ENCODE measurements at places on chromosomes 12 and 14. TPM values are rescaled to one million over a fixed set of nuclear protein-coding genes. Genes with fewer than 3 reads are reported as not detected.

GRCh38 chr12:76020281-76020680 is 11.3 kb downstream of the PHLDA1 start:
- peak overlapping the region; percentile 69 for H3K27ac ChIP-seq
- no peak overlapping the region for H3K4me3 ChIP-seq
- peaks cover 24% of the 10 kb centered on the region for H3K4me1 ChIP-seq
- H3K36me3 ChIP-seq, result no peaks in the 10 kb centered on the region

DNA sequence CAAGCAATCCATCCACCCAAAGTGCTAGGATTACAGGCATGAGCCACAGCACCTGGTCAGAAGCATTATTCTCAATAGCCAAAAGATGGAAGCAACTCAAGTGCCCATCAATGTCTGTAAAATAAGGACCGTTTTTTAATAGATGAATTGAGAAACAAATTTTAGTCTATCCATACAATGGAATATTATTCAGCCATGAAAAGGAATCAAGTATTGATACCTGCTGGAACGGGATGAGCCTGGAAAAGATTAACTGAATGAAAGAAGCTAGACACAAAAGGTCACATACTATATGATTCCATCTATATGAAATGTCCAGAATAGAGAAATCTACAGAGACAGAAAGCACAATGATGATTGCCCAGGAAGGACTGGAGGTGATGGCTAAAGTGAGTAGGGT is 9.1 kb upstream of the FBXW8 start:
- no peaks in the 10 kb centered on the region for H3K4me1 ChIP-seq
- peaks cover 23% of the 10 kb centered on the region for H3K27me3 ChIP-seq
- H3K4me3 ChIP-seq, result no peak overlapping the region
- no peaks in the 10 kb centered on the region for H3K36me3 ChIP-seq
- no peak overlapping the region for H3K27ac ChIP-seq

DNA sequence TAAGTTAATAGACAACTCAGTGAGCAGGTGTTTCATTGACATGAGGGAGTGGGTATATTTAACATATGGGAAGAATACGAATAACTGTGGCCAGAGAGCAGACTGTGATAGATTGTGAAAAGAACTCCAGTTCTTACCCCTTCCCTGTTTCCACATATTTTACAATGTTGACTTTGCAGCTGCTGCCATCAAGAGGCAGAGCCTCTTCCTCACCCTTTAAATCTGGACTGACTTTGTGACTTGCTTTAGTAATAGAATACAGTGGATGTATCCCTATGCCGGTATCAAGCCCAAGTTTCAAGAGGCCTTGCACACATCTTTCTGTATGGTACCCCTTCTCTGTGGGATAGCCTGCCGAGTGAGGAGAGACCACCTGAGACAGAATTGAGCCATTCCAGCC is 356.7 kb downstream of the ETNK1 start:
- H3K4me1 ChIP-seq, result peaks cover 2% of the 10 kb centered on the region
- H3K4me3 ChIP-seq, result no peak overlapping the region
- H3K36me3 ChIP-seq, result no peaks in the 10 kb centered on the region
- no peak overlapping the region for H3K27ac ChIP-seq

DNA sequence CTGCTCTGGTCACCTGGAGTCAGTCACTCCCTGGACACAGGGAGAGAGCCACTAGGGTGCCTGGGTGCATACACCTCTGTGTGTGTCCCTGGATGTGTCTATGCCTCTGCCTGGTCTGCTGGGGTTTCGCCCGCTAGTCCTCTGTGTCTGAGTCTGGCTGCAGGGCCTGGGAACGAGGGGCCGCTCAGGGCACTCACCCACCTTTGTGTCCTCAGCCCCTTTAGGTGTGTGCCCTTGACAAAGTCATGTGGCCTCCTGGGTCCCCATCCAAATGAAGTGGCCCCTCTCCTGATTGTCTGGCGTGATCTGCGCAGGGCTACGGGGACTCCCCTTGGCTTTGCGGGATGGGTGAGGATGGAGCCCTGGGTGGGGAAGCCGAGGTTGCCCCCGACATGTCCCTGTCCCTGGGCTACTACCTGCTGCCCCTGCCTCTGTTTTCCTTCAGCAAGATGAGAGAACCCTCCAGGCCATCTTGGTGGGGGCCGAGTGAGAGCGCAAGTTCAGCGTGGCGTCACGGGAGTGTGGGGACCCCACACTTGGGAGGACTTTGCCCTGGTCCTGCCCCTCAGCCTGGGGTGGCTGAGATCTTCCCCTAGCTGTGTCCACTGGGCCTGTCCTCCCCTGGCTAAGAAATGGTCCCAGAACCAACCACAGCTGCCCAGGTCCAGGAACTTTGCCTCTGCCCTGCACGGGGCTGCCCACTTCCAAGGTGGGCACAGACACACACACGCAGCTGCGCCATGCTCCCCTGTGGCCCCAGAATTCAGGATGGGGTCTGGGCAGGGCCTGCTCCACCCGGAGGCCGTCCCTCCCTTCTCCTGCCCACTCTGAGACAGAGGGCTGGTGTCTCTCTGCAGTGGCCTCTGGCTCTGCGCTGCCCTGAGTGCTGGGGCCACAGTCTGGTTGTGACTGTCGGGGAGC is 2.7 kb upstream of the AHNAK2 start:
- peaks cover 6% of the 10 kb centered on the region for H3K4me1 ChIP-seq
- peaks cover 47% of the 10 kb centered on the region for H3K27me3 ChIP-seq
- no peak overlapping the region for H3K27ac ChIP-seq
- DNase-seq, result no peak

DNA sequence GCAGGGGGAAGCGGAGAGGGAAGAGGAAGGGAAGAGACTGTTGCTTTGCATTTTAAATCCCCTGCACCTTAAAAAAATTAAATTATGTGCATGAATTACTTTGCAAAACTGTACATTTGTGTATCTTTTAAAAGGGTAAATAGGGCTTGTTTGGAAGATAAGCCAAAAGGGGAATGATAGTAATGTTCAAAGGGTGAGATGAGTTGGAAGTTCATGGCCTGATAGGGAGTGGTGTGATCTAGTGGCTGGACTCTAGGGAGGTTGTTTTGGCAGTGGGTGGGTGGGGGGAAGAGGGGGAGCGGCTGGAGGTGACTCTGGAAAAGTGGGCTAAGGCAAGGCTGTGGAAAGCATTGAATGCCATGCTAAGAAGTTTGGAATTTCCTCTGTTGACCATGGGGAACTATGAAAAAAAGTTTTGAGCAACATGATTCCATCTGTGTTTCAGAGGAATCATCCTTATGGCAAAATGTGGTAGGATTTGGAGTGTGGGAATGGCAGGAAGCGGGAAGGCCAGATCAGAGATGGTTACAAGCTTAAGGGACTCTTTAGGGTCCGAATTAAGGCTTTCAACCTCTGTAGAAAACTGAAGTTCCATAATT is 25.5 kb upstream of the EMP1 start:
- no peak overlapping the region for H3K27ac ChIP-seq
- H3K36me3 ChIP-seq, result no peaks in the 10 kb centered on the region
- H3K4me3 ChIP-seq, result no peak overlapping the region
- H3K4me1 ChIP-seq, result peaks cover 20% of the 10 kb centered on the region
- H3K27me3 ChIP-seq, result peaks cover 34% of the 10 kb centered on the region

- DNase-seq, result no peak
- peaks cover 27% of the 10 kb centered on the region for H3K4me1 ChIP-seq
- peak overlapping the region; percentile 98 for H3K4me3 ChIP-seq
These were observed 692 bp downstream of the MYG1 start for GRCh38 chr12:53300187-53300586.

- no peak overlapping the region for H3K27ac ChIP-seq
- DNase-seq, result no peak
- peaks cover 1% of the 10 kb centered on the region for H3K36me3 ChIP-seq
- peaks cover 5% of the 10 kb centered on the region for H3K27me3 ChIP-seq
These were observed 15.9 kb downstream of the EGLN3 start for GRCh38 chr14:33934938-33935337.

DNA sequence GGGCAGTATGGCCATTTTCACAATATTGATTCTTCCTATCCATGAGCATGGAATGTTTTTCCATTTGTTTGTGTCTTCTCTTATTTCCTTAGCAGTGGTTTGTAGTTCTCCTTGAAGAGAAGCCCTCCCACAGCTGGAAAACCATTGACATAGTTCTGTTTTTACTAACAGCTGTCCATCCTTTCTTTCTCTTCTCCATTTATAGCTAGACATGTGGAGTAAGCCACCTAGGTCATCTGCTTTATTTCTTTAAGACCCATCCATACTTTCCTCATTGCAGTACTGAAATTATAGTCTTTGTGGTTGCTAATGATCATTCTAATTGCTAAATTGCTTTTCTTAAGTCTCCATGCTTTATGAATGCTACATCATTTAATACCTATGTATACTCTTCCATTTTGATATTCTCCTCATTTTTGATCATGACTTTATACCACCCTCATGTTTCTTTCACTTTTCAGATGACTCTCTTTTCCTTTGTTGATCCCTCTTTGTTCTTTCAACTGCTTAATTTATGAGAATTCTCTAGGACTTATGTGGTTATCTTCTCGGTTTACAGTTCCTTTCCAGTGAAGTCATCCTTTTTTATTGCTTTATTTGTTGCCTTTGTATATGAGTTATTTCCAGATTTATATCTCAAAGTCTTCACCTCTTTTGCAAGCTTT is 114.2 kb downstream of the PCNX1 start:
- no peak for DNase-seq
- H3K4me3 ChIP-seq, result no peak overlapping the region
- no peaks in the 10 kb centered on the region for H3K4me1 ChIP-seq
- H3K27me3 ChIP-seq, result no peaks in the 10 kb centered on the region
- H3K36me3 ChIP-seq, result peaks cover 34% of the 10 kb centered on the region

- peaks cover 5% of the 10 kb centered on the region for H3K4me1 ChIP-seq
- peaks cover 86% of the 10 kb centered on the region for H3K27me3 ChIP-seq
- H3K4me3 ChIP-seq, result peak overlapping the region; percentile 73
- H3K27ac ChIP-seq, result no peak overlapping the region
- no peaks in the 10 kb centered on the region for H3K36me3 ChIP-seq
These were observed 13.1 kb downstream of the KRT83 start for GRCh38 chr12:52307836-52308805.

DNA sequence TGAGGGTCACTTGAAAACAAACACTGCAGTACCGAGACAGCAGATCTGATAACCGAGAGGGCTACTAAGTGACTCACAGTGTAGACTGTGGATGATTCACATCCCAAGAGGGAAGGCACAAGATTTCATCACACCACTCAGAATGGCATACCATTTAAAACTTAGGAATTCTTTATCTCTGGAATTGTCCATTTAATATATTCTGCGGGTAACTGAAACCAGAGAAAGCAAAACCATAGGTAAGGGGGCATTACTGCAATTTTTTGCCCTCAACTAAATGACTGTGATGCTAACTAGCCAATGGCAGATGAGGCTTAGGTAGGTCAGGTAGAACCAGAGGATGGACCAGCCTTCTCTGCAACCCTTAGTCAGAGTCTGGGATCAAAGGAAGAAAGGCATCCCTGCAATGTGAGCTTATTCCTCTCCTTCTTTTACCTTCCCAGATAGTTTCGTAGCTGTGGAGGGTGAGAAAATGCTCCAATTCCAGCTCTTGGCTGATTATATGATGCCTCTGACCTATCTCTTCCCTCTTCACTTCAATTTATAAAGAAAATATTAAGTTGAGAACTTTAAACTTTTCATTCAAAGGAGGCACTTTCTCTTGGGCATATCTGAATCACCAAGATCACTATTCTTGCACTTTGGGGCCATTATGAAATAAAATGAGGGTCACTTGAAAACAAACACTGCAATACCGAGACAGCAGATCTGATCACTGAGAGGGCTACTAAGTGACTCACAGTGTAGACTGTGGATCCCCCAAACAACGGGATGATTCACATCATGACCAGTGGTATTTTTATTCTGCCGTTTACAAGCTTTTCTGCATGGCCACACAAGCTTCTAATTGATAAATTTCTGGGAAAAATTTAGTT is 6.8 kb downstream of the ART4 start:
- no peak overlapping the region for H3K4me3 ChIP-seq
- no peaks in the 10 kb centered on the region for H3K36me3 ChIP-seq
- no peak overlapping the region for H3K27ac ChIP-seq
- DNase-seq, result no peak
- no peaks in the 10 kb centered on the region for H3K27me3 ChIP-seq
- H3K4me1 ChIP-seq, result peaks cover 11% of the 10 kb centered on the region

DNA sequence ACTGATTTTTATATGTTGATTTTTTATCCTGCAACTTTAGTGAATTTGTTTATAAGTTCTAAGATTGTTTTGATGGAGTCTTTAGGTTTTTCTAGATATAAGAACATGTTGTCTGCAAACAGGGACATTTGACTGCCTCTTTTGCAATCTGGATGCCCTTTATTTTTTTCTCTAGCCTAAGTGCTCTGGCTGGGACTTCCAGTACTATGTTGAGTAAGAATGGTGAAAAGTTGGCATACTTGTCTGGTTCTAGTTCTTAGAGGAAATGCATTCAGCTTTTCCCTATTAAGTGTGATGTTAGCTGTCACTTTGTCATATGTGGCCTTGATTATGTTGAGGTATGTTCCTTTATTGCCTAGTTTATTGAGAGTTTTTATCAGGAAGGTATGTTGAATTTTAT is 68.1 kb downstream of the ERC1 start:
- no peak overlapping the region for H3K4me3 ChIP-seq
- peak overlapping the region; percentile 85 for H3K27ac ChIP-seq

- DNase-seq, result no peak
- H3K27me3 ChIP-seq, result peaks cover 4% of the 10 kb centered on the region
- no peaks in the 10 kb centered on the region for H3K36me3 ChIP-seq
- no peak overlapping the region for H3K4me3 ChIP-seq
- H3K4me1 ChIP-seq, result peaks cover 1% of the 10 kb centered on the region
- H3K27ac ChIP-seq, result no peak overlapping the region
These were observed 8.7 kb downstream of the TMEM119 start for GRCh38 chr12:108589028-108589839.

DNA sequence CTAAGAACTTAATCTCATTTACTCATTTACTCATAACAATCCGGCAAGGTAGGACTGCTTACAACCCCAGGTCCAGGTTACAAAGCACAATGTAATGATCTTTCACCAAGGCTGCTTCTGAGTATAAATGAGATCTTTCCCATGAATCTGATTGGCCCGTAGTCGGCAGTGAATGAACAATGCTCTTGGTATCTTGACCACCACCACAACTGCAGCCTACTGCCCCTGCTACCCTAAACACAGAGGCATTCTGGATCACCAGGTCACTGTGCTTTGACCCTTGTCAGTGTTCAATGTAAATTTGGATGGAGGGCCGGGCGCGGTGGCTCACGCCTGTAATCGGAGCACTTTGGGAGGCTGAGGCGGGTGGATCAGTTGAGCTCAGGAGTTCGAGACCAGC is 15.9 kb downstream of the FAM181A start:
- H3K4me3 ChIP-seq, result no peak overlapping the region
- no peak overlapping the region for H3K27ac ChIP-seq
- peaks cover 6% of the 10 kb centered on the region for H3K4me1 ChIP-seq
- peaks cover 28% of the 10 kb centered on the region for H3K27me3 ChIP-seq
- no peak for DNase-seq

DNA sequence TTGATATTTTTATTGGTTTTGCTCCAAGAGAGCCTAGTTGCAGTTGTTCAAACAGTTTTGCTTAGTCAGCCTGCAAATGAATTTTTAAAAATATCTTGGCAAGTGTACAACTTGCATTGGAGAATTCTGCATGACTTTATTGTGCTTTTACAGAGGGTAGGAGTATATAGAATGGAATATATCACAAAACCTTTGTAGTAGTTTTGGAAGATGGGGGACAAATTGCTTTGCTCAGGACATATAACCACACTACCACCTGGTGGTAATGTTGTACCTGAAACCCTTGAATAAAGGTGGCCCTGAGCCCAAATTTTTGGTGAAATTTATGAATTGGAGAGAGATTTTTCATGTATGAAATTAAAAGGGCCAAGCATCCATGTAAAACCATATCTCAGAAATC is 645.2 kb downstream of the MED13L start:
- no peak overlapping the region for H3K27ac ChIP-seq
- DNase-seq, result no peak
- H3K4me1 ChIP-seq, result no peaks in the 10 kb centered on the region
- H3K4me3 ChIP-seq, result no peak overlapping the region
- H3K27me3 ChIP-seq, result peaks cover 8% of the 10 kb centered on the region

NPAS3 gene
- total RNA-seq, result 5.2 TPM

LYZ gene
- 11.1 TPM for total RNA-seq

TAS2R50 gene
- total RNA-seq, result 2.7 TPM

TSPAN19 gene
- total RNA-seq, result not detected

NCOR2 gene
- total RNA-seq, result 251 TPM

All from progenitor cell of endocrine pancreas (in vitro differentiated cells).